ENCODE measurements at places on chromosomes 5 and 9.

GRCh38 chr9:130482463-130482862 is 37.7 kb downstream of the ASS1 start:
- DNase-seq = no peak

- no peak for DNase-seq
Observed at GRCh38 chr5:7250004-7250403, 145.9 kb upstream of the ADCY2 start.

DNA sequence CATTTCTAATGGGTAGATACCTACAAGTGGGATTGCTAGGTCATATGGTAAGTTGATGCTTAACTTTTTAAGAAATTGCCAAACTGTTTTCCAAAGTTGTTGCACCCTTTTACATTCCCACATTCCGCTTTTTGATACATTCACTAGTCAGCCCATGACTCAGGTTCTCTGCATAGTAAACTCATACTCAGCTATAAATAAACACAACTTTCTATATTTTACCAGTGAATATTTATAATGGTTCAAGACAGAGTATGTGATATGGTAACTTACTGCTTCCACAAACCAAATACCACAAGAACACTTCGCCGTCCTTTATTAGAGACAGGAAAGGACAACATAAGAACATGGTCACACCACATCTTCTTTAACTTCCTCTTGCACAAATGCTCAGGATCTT is 54.0 kb downstream of the PLPP1 start:
- DNase-seq = no peak

GRCh38 chr9:76395381-76395780 is 1.2 kb upstream of the RFK start:
- no peak for DNase-seq

- DNase-seq = no peak
Observed at GRCh38 chr9:83454076-83454475, 84.1 kb downstream of the FRMD3 start.

DNA sequence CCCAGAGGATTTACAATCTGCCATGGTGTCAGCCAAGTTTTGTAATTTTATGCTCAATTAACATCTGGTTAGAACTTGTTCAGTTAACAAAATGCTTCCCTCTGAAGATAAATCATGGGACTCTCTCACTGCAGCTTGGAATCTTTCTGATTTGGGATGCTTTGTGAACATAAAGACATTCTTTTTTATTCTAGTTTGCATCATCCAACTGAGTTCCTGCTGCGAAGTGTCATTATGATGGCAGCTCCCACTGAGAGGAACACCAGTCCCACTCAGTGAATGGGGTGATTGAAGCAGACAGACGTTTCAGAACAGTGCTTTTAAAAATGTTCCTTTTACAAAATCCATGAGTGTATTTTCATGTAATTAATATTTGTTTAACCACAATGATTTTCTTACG is 863.8 kb downstream of the TLE4 start:
- DNase-seq = no peak

DNA sequence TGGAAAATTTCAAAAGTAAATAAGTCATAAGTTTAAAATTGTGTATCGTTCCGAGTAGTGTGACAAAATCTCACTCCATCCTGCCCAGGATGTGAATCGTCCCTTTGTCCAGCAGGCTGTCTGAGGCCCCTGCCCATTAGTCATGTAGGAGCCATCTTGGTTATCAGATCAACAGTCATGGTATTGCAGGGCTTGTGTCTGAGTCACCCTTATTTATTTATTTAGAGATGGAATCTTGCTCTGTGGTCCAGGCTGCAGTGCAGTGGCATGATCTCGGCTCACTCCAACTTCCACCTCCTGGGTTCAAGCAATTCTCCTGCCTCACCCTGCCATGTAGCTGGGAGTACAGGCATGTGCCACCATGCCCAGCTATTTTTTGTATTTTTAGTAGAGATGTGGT is 30.2 kb downstream of the ITGA2 start:
- no peak for DNase-seq
